ENCODE measurements at places on chromosomes 5 and 9. TPM values are rescaled to one million over a fixed set of nuclear protein-coding genes. Genes with fewer than 3 reads are reported as not detected.

DNA sequence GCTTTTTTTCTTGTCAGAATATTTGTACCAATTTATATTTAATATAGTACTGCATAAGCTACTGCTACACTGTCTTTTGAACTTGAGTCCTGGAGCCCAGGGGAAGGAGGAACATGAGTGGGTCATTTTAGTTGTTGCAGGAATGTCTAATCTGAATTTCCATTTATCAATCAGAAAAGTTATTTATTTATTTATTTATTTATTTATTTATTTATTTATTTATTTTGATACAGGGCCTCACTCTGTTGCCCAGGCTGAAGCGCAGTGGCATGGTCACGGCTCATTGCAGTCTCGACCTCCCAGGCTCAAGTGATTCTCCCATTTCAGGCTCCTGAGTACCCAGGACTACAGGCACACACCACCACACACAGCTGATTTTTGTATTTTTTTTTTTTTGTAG, 712.6 kb downstream of the NR2F1-AS1 start:
- no peak for DNase-seq

DNA sequence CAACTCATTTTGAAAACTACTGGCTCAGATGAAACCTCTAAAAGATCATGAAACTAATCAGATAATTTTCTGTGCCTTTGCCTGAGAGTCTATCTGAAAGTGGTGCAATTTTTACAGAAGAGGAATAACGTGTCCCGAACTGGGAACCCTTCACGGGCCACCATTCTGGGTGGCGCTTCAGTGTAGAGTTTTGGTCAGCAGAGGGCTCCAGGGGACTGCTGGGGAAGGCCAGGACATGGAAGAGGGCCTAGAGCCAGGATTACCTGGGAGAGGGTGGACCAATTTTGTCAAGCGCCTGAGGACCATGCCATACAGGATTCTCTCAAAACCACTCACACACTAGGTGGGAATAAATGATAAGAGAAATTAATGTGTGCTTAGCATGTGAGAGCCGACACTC, 49.7 kb upstream of the PLEKHG4B start:
- DNase-seq: peak; percentile 2

DNA sequence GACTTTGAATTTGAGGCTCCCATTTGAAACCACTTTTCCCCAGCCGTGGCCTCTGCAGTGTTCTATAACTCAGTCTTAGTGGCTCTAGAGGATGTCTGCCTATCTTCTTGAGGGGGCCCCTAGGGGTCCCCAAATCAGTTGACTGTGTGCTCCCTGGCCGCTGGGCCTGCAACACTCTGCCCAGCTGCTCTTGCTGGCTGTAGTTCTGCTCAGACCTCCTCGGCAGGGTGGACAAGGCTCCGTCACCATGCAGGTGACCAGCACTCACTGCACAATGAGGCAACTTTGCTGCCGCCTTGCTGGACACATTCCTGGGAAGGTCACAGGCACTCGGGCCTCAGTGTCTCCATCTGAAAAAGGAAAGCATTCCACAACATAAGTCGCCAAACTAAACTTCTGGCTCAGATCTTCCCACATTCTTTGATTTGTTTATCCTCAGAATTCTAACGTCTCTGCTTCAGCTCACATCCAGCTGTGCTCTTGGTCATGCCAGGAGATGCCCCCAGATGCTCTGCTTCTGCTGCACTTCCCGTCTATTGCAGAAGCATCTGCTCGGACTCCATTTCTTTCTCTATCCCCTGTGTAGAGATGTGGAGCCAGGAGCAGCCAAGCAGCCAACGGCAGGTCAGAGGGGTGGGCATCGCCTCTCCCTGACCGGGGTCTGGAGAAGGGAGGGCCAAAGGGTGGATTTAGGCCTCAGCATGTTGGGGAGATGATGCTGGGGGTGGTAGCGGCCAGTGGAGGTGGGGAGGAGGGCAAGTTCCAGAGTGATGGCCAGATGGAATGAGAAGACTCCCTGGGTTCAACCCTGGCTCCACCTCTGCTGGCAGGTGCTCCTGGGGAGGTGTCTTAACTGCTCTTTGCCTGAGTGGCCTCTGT, 133.6 kb downstream of the MVB12B start:
- no peak for DNase-seq

- DNase-seq: no peak
Observed at GRCh38 chr9:134213881-134214341, 49.5 kb upstream of the RNU6ATAC start.

DNA sequence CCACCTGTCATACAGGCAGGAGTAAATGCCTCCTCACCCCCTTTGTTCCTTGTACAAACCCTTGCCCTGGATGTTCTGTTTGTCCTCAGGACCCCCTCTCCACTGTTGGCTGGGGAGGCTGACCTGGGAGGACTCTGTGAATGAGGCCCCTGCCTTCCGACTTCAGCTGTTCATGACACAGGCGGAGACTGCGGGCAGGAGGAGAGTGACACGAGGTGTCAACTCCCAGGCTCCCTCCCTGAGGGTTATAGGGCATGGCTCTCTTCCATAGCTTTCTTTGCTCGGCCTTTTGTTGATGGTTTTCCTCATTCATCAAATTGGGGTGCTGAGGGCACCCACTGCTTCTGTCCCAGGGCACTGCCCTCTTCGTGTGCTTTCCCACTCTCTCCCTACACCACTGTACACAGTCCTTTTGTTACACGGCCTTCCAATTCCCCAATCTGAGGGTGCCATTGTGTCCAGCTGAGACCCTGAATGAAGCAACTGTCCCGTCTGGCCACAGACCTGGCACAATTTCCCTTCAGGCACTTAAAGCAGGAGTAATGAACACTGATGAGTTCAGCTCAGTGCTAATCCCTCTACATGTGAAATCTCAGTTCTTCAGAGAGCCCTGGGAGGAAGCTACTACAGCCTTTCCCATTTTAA, 33.8 kb downstream of the KCNIP1 start:
- no peak for DNase-seq

DNA sequence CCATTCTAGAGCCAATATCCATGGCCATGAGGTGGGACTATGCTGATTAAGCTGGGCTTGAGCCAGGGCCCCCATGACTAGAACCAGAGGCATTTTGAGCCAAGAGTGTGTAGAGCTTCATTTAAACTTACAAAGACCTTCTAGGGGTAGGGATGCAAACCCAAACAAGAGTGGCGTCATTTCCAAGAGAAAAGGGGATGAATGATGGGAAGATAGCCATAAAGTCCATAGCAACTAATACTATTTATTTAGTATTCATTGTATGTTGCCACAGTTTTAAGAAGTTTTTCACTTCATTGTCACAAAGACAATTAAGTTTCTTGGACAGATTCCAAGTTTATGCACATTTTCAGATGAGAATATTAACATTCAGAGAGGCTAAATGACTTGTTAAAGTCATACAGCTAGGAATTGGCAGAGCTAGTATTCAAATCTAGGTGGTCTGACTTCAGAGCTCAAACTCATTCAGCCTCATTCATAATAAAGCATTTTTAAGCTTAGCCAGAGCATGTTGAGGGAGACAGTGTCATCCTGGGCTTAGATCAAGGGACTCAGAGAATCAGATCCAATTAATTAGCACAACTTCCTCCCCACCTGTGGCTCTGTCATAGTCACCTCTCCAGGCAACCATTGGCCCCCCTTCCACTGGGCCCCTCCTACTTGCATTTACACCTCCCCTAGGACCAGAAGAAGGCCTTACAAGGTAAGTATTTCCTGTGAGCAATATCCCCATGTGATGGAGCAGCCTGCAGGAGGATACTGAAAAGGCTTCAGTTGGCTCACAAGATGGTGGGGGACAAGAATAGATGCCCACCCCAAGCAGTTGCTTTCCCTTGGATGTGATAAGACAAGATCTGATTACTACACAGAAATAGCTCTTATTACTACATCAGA, 95.0 kb upstream of the PCSK1 start:
- no peak for DNase-seq

- no peak for DNase-seq
Observed at GRCh38 chr9:107266624-107267368, 16.3 kb upstream of the RAD23B start.

DNA sequence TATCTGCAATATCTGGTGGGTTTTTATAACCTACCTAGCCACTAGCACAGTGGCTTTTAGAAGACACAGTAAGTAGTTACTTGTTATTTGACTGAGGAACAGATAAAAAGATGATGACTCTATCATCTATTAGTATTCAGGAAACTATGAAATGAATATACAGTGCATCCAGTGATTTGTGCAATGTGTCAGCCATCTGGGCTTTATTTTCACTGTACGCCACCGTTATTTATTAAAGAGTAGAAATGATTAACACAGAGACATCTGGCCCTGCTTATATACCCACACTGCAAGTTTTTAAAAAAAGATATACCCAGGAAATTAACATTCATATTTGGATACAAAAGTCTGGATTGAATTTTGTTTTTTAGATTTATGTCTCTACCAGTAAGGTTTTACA, 408.4 kb downstream of the PDE4D start:
- DNase-seq: no peak

- no peak for DNase-seq
Observed at GRCh38 chr9:125739436-125739835, 7.7 kb upstream of the PBX3 start.

- DNase-seq: no peak
Observed at GRCh38 chr9:24242576-24242975, 303.1 kb downstream of the IZUMO3 start.

- peak; percentile 33 for DNase-seq
Observed at GRCh38 chr5:79759436-79759835, 69.8 kb downstream of the CMYA5 start.

GRCh38 chr9:82090046-82090445, 101.5 kb downstream of the SPATA31D1 start:
- no peak for DNase-seq

- DNase-seq: no peak
Observed at GRCh38 chr9:121753802-121754654, 102.6 kb downstream of the DAB2IP start.

DNA sequence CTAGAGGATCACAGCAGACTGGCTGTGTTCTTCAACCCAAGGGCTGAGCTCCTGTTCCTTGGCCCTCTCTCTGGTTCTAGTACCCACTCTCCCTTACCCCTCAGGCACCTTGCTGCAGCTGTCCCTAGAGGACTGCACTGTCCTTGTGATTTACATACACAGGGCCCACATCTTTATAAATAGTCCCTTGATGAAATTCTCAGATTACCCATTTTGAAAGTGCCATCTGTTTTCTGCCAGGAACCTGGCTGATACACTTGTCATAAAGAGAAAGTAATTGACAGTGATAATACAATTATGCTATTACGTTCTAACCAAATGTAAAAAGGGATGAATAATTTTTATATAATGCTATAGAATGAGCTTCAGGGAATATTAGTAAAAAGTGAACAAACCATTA, 16.5 kb upstream of the SPARC start:
- no peak for DNase-seq

- DNase-seq: peak; percentile 69
Observed at GRCh38 chr5:171450423-171451331, 31.2 kb downstream of the FGF18 start.

GRCh38 chr5:146082798-146083197, 22.6 kb downstream of the PLAC8L1 start:
- no peak for DNase-seq

DNA sequence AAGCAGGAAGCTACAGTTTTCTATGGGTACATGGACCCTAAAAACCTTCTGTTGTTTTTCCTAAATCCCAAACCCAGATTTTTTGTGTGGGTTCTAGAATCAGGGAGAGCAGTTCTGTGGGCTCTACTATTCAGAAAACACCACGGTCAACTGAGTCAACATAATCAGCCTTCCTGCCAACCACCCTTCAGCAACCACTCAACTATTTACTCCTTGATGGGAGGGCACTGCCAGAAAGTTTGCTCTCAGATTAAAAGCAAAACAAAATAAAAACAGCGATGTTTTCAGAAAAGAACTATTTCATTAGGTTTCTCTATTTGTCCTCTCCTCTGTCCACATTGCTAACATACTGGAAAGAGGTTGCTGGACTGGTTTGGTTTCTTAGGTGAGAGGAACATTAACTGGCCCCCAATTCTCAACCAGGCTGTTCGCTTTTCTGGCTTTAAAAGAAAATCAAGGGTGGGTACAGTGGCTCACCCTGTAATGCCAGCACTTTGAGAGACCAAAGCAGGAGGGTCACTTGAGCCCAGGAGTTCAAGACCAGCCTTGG, 72.3 kb downstream of the GCNT1 start:
- no peak for DNase-seq

- DNase-seq: no peak
Observed at GRCh38 chr9:119409552-119409951, 40.3 kb upstream of the BRINP1 start.

DNA sequence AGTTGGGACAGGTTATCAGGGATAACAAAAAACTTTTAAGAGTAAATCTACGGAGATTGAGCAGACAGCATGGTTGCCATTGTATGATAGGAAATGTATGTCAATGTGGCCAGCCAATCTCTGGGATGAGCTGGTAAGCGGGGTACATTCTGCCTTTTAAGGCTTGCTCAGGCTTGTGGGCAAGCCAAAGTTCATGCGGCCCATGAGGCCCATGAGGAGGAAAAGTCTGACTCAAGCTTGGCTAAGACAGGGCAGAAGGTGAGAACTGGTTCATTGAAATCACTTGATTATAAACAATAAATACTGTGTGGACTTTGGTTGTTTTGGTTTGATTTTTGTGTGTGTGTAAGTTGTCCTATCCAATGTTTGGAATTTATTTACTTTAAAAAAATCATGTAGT, 997.1 kb downstream of the DNAH5 start:
- DNase-seq: no peak

DNA sequence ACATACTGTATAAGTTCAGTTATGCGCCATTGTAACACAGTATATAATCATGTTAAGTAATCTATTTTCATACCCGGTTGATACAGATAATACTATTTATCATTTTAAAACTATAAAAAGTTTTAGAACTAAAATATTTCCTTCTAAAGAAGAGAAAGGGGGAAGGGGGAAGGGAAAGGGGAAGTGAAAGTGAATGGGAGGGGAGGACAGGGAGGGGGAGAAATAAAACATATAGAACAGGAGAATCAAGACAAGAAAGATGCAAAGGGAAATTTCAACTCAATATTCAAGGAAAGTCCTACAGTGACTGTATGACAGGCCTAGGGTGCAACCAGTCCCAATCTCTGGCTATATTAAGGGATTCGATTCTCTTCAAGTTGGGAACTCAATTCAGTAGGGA, 1278.8 kb downstream of the MAT2B start:
- no peak for DNase-seq

GRCh38 chr5:144332265-144332664, 161.6 kb downstream of the KCTD16 start:
- no peak for DNase-seq

DNA sequence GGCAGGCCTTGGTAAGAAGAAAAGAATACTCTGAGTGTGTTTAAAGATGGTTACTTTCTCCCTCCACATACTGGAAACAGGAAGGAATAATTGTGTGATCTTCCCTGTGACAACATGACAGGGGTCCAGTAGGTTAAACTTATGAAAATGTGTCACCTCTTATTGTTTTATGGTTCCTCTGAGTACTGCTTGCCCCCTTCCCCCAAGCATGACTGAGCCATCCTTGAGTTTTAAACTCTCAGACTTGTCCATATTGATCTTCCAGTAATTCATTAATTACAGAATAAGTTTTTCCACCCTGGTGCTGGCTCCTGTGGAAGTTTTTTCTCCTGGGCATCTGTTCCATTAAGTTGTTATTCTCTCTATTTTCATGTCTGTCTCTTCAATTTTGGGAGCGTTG, 95.8 kb downstream of the CNTLN start:
- DNase-seq: no peak

IFNA13 gene
- not detected for total RNA-seq

ARL14EPL gene
- not detected for total RNA-seq

PROB1 gene
- total RNA-seq: 3.9 TPM

WDR31 gene
- total RNA-seq: 0.32 TPM

OR13C4 gene
- not detected for total RNA-seq

TAF11L13 gene
- not detected for total RNA-seq

PCDHA6 gene
- 0.43 TPM for total RNA-seq

SLC46A2 gene
- total RNA-seq: not detected

F12 gene
- total RNA-seq: 0.43 TPM

WASHC1 gene
- 3.0 TPM for total RNA-seq

LCP2 gene
- total RNA-seq: not detected

SPATA31A6 gene
- total RNA-seq: not detected

FIBCD1 gene
- 4.3 TPM for total RNA-seq

Measured in fibroblast of villous mesenchyme (primary cell).